Stimulated activated CD8-positive, alpha-beta memory T cell treated with anti-CD3 and anti-CD28 coated beads, Interleukin-12 subunit alpha, Interleukin-12 subunit beta, amount 100 ng/mL, for 1 hour (primary cell): ENCODE measurements at places on chromosomes 5 and 9.
A peak's percentile ranks its signal among the peaks of the same experiment; 100 is the strongest.

DNA sequence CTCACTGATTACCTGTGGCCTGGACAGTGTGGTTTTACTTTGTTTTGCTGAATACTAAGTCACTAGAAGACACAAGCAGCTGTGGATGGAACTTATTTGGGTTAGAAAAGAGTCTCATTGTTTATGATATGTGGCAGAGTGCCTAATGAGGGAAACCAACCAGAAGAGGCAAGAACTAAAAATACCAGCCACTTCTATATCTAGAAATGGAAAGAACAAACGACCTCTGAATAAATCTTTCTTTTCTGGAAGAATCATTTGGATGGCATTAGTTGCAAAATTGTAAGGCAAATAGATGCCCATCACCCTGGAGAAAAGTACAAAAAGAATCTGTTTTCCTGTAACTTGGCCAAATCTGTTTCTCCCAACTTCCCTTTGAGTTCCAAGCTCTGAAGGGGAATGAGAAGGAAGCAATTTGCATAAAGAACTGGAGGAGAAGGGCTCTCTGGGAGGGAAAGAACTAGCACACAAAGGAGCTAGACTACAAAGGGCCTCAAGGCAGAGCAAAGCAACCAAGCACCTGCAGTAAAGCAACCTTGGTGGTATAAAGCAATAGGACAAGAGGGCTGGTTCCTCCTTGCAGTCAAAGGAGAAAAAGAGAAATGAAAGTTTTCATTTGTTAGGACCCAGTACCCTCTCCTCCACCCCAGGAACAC lies 455.4 kb downstream of the CAAP1 start:
- no peak for DNase-seq

DNA sequence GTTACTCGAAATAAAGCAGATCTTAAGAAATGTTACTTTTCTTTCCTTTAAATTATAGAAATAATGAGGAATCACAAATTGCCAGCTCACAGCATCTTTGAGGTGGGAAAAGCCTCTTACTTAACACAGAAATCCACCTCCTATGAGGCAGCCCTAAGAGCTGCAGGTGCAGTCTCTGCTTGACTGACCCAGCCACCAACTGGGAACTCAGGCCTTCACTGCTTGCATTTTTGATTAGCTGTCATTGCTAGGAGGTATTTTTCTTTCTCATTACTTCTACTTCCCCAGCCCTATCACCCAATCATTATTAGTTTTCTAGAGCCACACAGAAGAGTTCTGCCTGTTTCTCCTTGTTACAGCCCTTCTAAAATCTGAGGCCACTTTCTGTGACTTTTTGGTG lies 416.5 kb upstream of the KLF4 start:
- no peak for DNase-seq

DNA sequence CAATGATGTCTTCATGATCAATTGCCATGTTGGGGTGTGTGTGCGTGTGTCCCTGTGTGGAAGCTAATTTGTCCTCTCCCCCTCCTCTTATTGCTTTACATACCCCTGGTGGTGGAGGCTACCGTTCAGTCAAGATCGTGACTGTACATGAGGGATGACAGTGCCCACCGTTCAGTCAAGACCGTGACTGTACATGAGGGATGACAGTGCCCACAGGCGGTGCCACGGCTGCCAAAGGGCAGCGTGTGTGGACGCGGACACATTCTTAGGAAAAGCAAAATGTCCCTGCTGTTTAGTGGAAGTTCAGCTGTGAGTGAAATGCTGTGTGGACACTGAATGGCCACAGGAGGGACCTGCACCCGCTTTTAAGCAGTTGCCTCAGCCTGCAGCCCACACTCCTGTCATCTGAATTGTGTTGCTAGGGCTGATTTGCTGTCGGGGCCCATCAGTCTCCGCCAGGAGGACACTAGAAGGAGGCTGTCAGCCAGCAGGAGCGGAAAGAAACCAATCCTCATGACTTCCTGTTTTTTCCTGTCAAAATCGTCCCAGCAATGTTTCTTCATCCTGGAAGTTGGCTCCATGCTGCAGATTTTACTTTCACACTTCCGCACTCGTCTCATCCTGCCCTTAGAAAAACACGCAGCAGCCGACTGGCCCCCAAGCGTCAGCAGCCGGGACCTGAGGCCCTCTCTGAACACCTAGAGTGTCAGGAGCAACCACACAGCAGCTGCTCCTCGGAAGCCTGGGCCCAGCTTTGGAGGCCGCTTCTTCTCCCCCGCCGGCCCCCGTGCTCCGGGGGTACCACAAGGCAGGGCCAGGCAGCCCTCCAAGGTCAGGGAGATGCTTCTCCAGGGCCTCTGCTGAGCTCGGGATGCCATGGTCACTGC lies 9.1 kb downstream of the OR2V1 start:
- DNase-seq, result no peak

GRCh38 chr9:96031366-96031824 lies 155.9 kb downstream of the ERCC6L2 start:
- no peak for DNase-seq

- no peak for DNase-seq
Observed at GRCh38 chr9:12764150-12764549, 10.7 kb upstream of the LURAP1L start.

GRCh38 chr5:55172051-55172899 lies 702 bp downstream of the CDC20B start:
- DNase-seq, result peak; percentile 50
